ENCODE measurements at places on chromosomes 12 and 14. TPM values are rescaled to one million over a fixed set of nuclear protein-coding genes. Genes with fewer than 3 reads are reported as not detected.

DNA sequence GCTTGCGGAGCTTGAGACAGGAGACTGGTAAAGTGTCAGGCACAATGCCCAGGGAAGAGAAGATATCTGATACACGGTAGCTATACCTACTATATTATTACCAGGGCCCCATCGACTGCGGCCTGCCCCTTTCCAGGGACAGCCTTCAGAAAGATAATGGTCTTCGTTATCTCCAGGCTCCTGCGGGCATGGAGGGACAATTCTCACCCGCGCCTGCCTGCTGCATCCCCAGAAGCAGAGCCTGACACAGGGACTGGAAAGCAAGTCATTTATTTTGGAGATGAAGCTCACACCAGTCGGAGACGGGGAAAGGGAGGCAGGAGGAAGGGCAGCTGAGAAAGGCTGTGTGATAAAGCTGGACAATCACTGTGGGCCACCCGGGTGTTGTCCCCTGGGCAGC is 67.9 kb upstream of the FAM222A start:
- no peak for DNase-seq

DNA sequence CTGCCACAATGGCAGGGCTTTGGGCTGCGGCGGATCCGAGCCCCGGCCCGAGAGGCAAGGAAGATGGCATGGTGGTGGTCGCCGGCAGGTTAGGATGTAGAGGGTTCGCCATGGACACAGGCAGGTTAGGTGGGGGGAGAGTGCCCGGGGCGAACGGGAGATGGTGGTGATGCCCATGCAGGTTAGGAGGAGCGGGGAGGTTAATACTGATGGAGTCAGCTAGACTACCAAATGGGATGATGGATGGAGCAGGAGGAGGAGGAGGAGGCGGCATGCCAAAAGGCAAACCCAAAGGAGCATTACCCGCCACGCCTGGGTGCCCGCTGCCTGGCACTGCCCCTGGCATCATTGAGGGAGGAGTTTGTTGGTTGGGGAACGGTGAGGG is 6.2 kb downstream of the MYL6 start:
- DNase-seq, result no peak

ERBB3 gene
- total RNA-seq, result 21.1 TPM

DNA sequence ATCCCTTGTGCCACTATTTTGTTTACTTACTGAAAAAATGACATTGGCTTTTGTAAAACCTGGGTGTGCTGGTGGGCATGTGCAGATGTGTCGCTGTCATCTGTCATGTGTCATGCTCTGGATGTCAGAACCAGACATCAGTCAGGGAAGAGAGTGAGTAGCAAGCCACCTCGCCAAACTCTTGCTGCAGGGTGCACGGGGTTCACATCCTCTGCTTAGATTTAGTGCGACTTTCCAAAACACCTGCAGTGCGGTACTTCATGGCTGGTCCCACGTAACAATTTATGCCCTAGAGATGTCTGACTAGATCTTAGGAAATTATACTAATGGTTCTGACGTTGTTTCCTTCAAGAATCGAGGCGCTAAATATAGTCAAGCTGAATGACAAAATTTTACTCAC is 106.7 kb downstream of the CRADD start:
- no peak for DNase-seq

GRCh38 chr12:68856510-68856909 is 48.5 kb downstream of the MDM2 start:
- no peak for DNase-seq

PLCZ1 gene
- not detected for total RNA-seq

DNA sequence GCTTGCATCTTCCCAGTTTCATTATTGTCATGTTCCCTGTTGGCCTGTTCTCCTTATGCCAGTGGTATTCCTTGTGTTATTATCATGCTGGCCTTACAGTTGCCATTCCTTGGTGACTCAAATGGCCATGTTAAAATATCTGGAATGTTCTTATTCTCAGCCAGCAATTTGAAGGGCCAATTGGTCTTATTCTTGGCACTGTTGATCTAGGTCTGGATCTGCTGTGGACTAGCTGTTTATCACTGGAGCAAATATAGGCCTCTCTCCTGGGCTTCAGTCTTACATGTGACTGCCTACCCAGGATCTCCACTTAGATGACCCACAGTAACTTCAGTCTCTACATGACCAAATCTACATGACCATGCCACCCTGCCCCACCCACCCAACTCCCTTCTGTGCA is 5.4 kb downstream of the CIPC start:
- DNase-seq, result no peak

CCDC177 gene
- total RNA-seq, result not detected

LRRK2 gene
- total RNA-seq, result 0.90 TPM

PTCSC3 gene
- total RNA-seq, result not detected

DNA sequence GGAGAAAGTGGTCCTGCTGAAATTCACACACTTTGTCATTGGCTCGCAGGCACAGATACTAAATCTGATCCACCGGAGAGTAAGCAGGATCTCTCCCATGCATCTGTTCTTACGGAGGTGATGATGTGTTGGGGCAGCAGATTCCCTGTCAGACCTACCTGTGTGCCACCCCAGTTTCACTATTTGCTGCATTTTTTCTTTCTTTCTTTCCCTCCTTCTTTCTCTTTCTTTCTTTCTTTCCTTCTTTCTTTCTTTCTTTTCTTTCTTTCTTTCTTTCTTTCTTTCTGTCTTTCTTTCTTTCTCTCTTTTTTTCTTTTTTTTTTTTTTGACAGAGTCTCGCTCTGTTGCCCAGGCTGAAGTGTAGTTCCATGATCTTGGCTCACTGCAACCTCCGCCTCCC is 37.4 kb downstream of the WSCD2 start:
- no peak for DNase-seq

DNA sequence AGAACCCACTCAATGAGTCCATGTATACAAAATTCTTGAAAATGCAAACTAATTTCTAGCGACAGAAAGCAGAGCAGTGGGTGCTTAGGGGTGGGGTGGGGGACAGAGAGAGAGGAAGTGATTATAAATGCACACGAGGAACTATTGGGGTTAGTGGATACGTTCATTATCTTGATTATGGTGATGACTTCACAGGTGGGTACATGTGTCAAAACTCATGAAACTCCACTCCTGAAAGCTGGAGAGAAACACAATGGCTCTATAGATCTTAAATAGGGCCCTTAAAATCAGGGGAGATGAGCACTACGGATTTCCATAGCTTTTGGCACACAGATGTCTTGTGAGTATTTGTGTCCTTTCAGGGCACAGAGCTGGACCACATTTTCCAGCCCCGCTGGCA is 59.9 kb downstream of the STON2 start:
- DNase-seq, result no peak

Data from bronchial epithelial cell (primary cell).